HuH-7 (cell line): ENCODE measurements at places on chromosomes 3 and 15.
A peak's percentile ranks its signal among the peaks of the same experiment; 100 is the strongest.

GRCh38 chr3:50340448-50341329 lies at the start of gene RASSF1:
Gene RASSF1, minus strand, starts transcription at chr3:50340836. Its CDS starts 31 bp downstream, at chr3:50340805.
- DNase-seq, result no peak

GRCh38 chr3:39671116-39671515 lies 138.3 kb upstream of the MYRIP start:
- no peak for DNase-seq

DNA sequence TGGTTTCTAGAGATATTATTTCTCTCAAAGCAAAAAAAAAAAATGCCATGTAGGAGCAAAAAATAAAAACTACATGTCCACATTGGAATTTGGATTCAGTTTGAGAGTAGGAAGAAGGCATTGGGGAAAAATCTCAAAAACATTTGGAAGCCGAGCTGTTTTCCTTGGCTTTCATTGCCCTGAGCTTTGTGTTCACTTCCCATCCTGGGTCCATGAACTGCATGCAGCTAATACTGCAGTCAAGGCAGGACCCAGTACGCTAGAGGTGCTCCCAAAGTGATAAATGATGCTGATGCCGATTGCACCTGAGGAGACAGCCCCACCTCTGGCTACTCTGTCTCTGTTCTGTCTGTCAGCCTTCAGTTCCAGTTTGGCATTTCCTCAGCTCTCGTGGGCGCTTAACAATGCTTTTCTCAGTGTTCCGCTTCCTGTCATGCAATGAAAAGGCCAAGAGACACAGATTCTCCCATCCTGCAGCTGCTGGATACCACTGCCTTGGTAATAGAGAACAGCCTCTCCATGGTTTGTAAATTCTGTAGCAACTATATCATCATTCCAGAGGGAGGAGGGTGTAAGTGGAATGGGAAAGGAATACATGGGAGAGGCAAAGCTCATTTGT lies 181.8 kb downstream of the RYR3 start:
- no peak for DNase-seq

DNA sequence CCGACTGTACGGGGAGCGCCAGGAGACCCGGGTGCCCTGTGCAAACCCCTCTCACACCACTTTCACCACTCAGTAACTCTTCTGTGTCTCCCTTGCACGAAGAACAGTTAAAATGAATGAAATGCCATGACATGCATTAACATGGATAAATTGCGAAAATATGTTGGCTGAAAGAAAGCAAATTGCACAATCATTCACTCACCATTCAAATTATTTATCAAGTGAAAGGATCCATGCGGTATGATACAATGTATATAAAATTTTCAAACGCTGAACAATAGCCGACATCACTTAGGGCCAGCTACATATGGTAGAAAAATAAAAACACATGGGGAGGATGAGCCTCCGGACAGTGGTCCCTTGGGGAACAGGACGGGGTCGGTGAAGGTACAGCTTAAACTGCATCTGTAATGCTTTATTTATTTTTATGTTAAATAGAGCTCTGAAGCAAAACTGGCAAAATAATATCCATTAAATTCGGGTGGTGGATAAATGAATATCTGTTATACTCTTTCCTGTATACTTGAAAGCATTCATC lies 45.9 kb downstream of the SLC12A8 start:
- DNase-seq, result no peak

- no peak for DNase-seq
Observed at GRCh38 chr3:188066141-188066540, 87.8 kb upstream of the LPP start.

DNA sequence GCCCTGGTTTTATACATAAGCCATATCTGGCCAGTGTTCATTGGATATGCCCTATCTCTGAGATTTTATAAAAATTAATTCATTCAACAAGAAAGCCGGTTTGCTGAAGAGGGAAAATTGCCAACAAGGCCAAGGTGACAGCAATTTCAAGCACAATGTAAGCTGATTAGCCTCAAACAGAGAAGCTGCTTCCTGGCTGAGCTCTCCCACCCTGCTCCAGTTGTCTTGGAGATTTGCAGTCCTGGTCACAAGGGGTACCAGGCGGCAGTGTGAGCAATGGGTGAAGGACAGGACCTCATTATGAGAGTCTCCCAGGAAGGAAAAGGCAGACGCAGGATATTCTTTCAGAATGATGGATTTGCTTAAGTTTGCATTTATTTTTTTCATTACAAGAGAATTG lies 5.4 kb upstream of the THSD4 start:
- DNase-seq, result no peak

- DNase-seq, result no peak
Observed at GRCh38 chr15:83364501-83364900, 80.0 kb upstream of the BNC1 start.

DNA sequence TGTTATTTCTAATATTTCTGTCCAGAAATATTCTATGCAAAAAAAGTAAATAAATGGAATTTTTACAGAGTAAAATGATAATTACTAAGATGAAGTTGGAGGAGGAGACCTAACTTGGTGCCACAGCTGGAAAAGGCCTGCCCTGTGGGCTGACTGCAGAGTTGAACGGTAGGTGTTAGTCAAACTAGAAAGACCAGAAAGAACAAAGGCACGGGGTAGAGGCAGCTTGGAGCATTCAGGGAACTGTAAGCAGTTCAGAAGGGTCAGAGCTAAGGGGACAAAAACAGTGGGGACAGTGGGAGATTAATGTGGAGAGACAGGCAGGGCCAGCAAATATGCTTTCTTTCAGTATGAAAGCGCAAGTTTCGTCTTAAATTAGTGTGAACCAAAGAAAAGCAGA lies 39.3 kb upstream of the PTPRG start:
- DNase-seq, result no peak

- no peak for DNase-seq
Observed at GRCh38 chr3:189838291-189838690, 207.1 kb downstream of the TP63 start.

- no peak for DNase-seq
Observed at GRCh38 chr3:157610876-157611535, 107.8 kb upstream of the VEPH1 start.

DNA sequence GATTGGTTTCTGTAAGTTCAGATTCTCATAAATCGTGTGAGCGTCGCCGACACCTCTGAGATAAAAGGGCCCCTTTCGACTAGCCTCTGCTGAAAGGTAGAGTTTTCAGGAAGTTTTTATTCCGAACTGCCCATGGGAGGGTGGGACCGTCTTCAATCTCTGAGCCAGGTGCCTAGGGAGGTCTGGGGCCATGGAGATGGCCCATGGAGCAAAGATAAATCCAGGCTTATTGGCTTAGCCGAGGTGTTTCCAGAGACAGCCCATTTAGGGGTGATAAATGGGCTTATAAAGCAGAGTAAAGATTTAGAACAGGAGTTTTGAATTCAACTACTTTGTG lies 442 bp downstream of the QTRT2 start:
- peak; percentile 18 for DNase-seq

DNA sequence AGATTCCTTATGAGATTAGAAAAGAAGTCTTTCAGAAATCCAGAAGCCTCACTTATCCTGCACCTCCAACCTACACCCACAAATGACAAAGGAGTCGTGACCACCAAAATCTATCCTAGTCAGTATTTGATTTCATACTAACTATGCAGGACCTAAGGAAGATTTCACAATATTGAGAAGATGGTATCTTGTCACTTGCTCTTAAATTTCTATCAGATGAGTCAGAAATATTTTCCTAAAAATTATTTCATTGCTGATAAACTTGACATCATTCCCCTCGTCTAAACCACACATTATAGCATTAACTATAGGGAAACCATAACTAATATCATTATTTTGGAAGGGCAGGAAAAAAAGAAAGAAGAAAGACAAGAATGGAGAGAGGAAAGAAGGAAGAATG lies 138.0 kb upstream of the THBS1 start:
- DNase-seq, result no peak

- no peak for DNase-seq
Observed at GRCh38 chr3:153354641-153355040, 192.6 kb downstream of the RAP2B start.

DNA sequence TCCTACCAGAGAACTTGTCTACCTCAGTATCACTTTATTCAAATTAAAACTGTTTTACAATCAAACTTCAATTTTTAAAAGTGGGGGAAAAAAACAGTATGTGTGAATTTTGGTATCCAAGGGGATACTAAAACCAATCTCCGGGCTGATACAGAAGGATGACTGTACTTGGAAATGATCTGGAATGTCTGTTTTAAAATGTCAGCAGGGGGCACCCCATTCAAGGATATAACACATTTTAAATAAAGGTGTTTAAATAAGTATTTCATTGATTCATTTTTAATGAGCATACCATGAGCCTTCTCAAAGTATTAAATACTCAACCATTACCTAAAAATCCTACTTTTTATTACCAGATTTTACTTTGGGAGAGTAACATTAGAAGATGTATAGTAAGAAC lies 67.9 kb downstream of the ULK4 start:
- peak; percentile 20 for DNase-seq

- no peak for DNase-seq
Observed at GRCh38 chr3:73866846-73867245, 242.1 kb upstream of the PDZRN3 start.

GRCh38 chr3:17802950-17803349 lies 60.5 kb upstream of the TBC1D5 start:
- no peak for DNase-seq

DNA sequence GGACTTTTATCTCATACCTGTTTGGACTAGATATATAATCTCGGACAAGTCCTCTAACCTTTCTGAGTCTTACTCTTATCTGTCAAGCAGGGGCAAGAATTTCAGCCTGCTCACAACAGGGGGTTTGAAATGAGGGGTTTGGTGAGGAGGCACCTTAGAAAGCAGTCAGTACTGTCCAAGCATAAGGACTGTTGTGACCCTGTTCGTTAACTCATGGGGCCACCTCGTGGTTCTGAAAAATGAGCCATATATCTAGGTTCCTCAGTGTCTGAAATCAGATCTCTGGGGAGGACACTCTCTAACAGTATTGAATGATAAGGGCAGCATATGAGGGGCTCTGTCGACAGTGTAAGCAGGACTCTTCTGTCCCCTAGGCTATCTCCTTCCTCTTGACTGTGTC lies 7.2 kb upstream of the TIMP4 start:
- DNase-seq, result no peak

DNA sequence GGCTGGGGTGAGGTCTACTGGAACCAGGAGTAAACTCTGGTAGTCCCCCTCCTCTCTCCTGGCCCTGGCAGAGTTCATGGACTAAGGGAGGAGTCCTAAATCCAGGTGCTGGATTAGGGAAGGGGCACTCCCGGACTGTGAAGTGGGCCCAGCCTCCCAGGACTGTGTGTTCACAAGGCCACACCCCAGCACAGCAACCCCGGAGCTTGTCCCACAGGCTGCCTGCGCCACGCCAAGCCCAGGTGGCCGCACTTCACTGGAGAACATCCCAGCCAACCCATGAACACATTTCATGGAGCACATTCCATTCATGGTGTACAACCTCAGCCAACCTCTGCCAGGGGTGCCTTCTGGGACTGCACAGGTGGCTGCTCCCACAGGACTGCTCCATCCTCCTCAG lies 8.2 kb downstream of the ARPIN start:
- no peak for DNase-seq

DNA sequence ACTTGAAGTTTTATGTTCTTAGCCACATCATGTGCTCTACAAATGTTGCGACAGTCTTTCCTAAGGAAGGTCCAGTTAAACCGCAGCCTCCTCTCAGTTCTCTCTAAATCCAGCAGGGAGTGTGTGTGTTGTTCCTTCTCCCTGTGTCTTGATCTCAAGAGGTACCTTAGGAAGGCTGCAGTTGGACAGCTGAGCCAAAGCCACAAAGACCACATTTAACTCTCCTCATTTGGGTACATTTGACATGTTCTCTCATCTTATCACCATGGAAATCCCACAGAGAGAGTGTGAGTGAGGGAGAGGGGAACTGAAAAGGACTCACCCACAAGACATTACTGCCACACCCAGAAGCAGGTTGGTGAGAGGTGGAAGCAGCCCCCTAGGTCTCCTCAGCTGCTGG lies 79.5 kb downstream of the CD200R1L start:
- DNase-seq, result no peak

- DNase-seq, result no peak
Observed at GRCh38 chr15:62104846-62105245, 38.1 kb downstream of the C2CD4A start.

GRCh38 chr3:169272532-169272931 lies 391.0 kb downstream of the MECOM start:
- DNase-seq, result no peak

DNA sequence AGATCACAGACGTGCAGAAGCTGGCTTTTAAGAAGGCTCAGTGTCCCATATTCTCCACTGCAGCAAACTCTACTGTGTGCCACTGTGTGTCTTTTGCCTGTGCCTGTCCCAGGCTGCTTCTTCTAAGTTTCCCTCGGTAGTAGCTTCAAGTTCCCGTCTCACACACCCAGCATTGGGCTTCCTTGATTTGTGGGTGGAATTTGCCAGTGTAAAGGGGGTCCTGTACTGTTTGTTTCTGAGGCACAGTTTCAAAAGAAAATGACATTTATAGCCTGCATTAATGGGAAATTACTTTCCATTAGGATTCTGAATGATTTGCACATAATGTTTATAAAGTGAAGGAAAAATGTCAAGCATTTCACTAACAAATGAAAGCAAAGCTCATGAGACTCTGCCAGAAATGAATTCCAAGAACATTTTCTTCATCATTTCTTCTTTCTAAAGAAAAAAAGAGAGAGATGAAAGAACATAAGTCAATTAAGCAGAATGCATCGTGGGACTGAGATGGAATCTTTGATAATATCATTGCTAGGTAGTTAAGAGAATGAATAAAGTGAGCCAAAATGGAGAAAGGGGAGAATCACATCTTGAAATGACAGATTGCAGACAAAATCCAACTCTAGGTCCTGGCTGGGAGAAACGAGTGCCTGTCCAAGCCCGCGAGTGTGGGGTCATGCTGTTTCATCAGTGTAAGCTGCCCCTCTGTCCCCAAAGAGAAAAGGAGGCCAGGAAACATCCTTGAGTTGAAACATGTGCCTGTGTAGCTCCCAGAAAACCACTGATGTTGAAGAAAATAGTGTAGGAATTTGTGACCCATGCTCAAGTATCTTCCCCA lies 48.6 kb upstream of the ADAMTSL3 start:
- no peak for DNase-seq

DNA sequence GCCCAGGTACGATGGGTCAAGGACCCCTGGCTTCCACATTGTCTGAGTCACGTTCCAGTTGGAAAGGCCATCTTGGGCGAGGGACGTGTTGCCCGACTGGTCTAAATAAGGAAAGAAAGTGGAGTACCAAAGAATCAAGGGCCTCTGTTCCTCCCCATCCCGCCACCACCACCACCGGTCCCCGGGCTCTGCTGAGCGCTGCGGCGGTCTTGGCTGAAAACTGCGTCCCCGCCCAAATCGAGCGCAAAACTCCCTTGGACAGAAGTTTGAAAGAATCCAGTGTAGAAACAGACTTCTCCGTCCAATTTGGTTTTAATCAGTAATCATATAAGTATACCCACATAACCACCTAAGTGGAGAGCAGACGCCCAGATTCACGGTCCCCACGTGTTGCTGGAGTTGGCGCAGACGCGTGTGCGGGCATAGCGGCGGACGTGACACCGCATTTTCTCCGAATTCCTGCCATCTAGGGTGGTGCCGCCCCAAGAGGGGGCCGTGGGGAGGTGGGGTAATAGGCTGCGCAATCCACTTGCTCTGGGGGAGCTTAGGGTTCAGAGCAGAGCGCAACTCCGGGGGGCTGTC lies 243.8 kb upstream of the TOPAZ1 start:
- DNase-seq, result no peak
